ENCODE measurements at places on chromosomes 6 and 20. TPM values are rescaled to one million over a fixed set of nuclear protein-coding genes. Genes with fewer than 3 reads are reported as not detected.
A peak's percentile ranks its signal among the peaks of the same experiment; 100 is the strongest.

DNA sequence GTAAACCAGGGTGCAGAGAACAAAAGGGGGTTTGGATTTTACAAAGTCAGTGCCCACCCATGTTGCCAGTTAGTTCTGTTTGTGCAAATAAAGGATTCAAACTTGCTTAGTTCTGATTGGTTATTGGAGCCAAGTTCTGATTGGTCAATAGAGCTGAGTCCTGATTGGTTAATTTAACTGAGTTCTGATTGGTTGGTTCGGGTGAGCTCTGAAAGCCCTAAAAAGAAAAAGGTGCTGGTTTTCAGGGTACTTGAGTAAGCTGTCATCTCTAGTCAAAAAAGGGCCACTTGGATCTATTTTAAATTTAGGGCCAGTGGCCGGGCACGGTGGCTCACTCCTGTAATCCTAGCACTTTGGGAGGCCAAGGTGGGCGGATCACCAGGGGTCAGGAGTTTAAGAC, 47.6 kb downstream of the SCGN start:
- H3K27me3 ChIP-seq, result peaks cover 19% of the 10 kb centered on the region
- no peaks in the 10 kb centered on the region for H3K36me3 ChIP-seq
- H3K4me3 ChIP-seq, result no peak overlapping the region
- no peaks in the 10 kb centered on the region for H3K4me1 ChIP-seq
- DNase-seq, result no peak

DNA sequence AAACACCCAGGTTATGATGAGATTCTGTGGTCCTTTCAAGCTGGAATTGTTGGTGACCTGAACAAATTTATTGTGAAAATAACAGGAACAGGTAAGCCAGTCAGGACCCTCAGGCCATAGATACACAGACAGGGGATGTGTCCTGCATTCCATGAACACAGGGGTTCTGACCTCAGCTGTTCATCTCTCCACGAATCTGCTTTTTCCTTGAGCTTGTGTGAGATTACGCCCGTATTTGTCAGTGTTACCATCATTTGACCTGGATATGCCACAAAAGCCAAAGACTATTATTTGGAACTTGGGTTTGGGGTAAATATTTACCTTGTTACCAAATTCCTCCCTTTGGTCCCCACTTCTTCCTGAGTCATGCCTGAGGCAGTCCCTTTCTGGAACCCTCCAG, 288.9 kb downstream of the PREX1 start:
- H3K27me3 ChIP-seq, result peaks cover 16% of the 10 kb centered on the region
- H3K27ac ChIP-seq, result no peak overlapping the region
- H3K36me3 ChIP-seq, result no peaks in the 10 kb centered on the region
- peaks cover 10% of the 10 kb centered on the region for H3K4me1 ChIP-seq
- DNase-seq, result no peak

Gene SMOC2
- not detected for total RNA-seq

Gene TSPO2
- not detected for total RNA-seq

- H3K4me3 ChIP-seq, result no peak overlapping the region
- no peaks in the 10 kb centered on the region for H3K27me3 ChIP-seq
- no peak overlapping the region for H3K27ac ChIP-seq
- no peak for DNase-seq
Measured at GRCh38 chr6:141326426-141326825, 806.3 kb upstream of the GJE1 start.

DNA sequence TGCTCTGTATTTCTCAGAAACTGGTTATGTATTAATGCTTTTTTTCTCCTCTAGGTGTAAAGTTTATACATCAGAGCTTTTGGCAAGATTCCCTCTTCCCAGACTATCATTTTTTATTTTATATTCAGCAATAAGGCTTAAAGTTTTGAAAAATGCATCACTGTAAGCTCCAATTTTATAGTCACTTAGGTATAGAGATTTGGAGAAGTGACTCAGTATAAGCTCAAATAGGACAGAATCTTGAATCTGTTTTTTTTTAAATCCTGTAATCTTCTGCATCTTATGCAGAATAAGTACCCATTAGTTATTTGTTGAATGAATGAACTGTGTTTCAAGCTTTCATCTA, 1.0 kb downstream of the NCOA7 start:
- DNase-seq, result no peak
- no peaks in the 10 kb centered on the region for H3K27me3 ChIP-seq
- peaks cover 14% of the 10 kb centered on the region for H3K36me3 ChIP-seq
- H3K27ac ChIP-seq, result peak overlapping the region; percentile 78
- H3K4me1 ChIP-seq, result peaks cover 54% of the 10 kb centered on the region
- H3K4me3 ChIP-seq, result peak overlapping the region; percentile 89

DNA sequence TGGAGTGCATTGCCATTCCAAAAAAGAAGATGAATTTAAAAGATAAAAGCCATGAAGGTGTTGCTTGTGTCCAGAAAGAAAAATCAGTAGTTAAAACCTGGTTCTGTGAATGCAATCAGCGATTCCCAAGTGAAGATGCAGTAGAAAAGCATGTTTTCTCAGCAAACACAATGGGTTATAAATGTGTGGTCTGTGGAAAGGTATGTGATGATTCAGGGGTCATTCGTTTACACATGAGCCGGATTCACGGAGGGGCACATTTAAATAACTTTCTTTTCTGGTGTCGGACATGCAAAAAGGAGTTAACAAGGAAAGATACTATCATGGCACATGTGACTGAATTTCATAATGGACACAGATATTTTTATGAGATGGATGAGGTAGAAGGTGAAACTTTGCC, 24.7 kb upstream of the BAG2 start:
- no peak overlapping the region for H3K4me3 ChIP-seq
- no peak overlapping the region for H3K27ac ChIP-seq
- H3K4me1 ChIP-seq, result no peaks in the 10 kb centered on the region

Gene MCHR2
- total RNA-seq, result not detected

Gene TFAP2C
- total RNA-seq, result not detected

DNA sequence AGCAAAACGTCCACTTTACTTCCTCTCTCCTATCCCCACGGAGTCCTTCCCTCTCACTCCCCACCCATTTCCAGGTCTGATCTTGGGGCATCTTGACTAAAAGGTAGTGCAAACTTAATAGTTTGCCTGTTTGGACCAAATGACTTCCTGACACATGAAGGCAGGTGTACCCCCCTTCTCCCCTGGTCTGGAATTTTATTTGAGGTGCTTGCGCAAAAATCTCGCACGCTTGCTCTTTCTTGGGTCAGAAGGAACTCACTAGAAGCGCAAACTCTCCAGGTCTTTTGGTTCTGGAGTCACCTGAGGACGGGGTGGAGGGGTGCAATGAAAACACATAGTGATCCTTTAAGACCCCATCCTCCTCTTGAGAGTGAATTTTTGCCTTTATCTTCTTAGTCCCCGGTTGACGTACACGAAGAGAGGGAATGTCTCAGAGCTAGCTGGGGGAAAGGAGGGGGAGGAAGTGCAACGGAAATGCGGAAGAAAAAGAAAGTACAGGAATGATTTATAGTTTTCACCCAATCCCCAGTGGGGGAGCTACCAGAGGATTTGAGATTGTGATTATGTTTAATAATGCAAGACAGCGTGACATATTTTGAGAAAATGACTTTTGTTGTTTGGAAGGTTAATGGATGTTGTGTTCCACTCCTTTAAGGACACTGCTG, 4.9 kb downstream of the ADGRB3 start:
- H3K36me3 ChIP-seq, result no peaks in the 10 kb centered on the region
- H3K4me1 ChIP-seq, result peaks cover 13% of the 10 kb centered on the region
- H3K4me3 ChIP-seq, result no peak overlapping the region
- peaks cover 29% of the 10 kb centered on the region for H3K27me3 ChIP-seq

DNA sequence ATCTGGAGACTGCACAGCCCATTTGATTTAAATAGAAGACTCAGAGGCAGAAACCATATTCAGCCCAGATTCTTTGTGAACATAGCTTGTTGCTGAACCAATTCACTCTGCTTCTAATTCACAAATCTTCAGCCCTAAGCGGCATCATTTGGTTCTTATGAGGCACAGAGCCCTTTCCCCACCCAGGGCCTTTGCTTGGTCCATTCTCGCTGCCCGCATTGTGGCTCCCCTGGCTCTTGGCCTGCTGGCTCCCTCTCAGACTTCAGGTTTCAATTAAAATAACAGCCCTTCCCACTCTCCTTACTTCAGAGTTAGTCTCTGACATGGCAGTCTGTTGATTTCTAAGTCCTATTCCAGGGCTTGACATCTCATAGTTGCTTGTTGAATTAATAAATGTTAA, 9.4 kb upstream of the TMEM14A start:
- peaks cover 2% of the 10 kb centered on the region for H3K27me3 ChIP-seq
- no peak overlapping the region for H3K4me3 ChIP-seq
- no peak overlapping the region for H3K27ac ChIP-seq
- no peaks in the 10 kb centered on the region for H3K36me3 ChIP-seq

DNA sequence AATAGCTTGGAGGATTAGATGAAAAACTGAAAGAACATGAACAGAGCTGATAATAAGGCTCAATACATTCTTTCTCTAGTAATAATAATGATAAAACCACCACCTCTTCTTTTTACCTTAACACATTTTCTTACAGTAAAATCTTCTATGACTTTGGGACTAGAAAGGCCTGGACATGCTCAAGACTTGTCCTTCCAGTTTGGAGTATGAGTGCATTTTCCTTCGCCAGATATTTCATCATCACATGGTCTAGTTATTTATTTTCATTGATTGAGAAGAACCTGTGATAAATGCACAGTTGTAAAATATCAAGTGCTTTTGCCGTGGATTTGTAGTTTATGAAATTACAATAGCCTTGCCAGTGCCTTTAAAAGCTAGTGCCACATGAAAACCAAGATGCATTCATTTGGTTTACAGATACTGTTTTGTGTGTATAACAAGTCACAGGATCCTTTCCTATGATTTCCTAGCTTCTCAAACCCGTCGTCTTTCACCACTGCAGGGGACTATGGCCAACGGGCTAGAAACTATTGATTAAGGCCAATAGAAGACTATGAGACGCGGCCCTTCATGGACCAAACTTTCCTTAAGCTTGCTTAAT, 200.2 kb upstream of the ZNF217 start:
- no peak overlapping the region for H3K4me3 ChIP-seq
- H3K4me1 ChIP-seq, result peaks cover 2% of the 10 kb centered on the region
- H3K27me3 ChIP-seq, result no peaks in the 10 kb centered on the region
- DNase-seq, result no peak

All from activated B cell treated with CpG ODN at 0.5 μM for 24 hours (primary cell).